ENCODE measurements at places on chromosomes 16 and 17.

GRCh38 chr16:77514500-77515220, 79.8 kb upstream of the ADAMTS18 start:
- no peak for DNase-seq

GRCh38 chr16:48542020-48542473, 67.9 kb downstream of the N4BP1 start:
- peak; percentile 28 for DNase-seq

DNA sequence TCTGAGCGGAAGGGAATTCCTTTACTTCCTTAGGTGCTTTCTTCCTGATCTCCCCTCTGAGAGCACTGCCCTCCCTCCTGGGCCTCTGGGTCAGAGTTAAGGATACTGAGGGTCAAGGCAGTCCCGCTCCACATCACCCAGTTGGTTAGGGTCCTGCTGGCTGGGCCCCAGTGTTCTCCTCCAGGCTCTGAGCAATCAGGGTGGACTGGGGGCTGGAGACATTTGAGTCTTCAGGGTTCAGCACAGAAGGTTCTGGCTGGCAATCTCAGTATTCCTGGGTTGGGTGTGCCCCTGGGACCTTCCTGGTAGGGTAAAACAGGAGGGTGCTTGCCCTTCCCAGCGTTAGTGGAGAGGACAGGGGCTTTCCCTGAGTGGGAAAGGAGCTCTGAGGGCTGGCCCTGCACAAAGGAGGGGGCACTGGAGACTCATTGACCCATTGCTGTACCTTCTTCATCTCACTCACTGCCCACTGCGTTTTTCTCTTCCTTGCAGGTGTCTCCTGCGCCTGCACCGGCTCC, 448 bp downstream of the MT1M start:
- DNase-seq: no peak

DNA sequence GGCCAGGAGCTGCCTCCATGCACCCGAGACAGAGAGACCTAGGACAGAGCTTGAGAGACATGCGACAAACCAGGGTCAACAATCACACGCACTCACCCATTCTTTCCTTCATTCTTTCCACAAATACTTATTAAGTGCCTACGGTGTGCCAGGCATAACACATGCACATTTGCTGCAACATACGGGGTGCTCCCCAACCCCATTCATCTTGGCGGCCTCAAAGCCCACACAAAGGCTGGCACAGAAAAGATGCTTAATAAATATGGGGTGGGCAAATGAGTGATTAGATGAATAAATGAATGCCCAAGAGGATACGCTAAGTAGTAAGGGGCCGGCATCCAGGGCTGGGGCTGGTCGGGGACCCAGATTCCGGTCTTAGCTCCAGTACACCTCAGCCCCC, 117.9 kb downstream of the ZNF423 start:
- DNase-seq: no peak

GRCh38 chr17:36070427-36070826, 6.4 kb downstream of the CCL18 start:
- no peak for DNase-seq
